ENCODE measurements at places on chromosomes 11 and 22.

DNA sequence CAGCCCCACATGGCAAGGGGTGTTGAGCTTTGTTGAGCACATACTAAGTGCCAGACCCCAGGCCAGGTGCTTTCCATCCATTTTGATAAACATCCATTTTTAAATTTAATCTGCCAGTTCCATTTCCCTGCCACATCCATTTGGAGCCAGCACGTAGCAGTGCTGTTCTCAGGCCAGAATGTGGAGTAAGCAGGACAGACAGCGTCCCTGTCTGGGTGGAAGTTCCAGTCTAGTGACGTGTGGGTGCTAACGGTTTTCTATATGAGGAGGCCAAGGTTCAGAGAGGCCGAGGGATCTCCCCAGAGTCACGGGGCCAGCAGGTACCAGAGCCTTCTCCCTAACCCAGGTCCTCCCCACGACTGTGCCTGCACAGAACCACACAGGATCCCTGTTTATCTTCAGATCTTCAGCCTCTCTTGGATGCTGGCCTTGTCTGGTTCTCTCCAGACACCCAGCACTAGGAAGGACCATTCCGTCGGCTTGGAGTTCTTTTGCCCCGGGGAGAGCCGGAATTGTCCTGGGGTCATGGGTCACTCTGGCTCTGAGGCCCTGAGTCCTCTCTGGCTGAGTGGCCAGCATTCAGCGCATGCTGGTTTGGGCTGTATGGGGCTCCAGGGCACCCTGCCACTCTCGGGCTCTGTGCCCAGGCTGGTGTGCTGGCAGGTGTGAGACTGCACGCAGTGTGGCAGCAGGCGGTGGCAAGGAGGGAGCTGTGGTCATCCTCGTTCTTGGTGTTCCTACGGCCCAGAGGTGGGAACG lies 63.6 kb upstream of the PPARA start:
- no peak for DNase-seq

GRCh38 chr11:105081412-105082150 lies 36.4 kb upstream of the CARD16 start:
- no peak for DNase-seq

DNA sequence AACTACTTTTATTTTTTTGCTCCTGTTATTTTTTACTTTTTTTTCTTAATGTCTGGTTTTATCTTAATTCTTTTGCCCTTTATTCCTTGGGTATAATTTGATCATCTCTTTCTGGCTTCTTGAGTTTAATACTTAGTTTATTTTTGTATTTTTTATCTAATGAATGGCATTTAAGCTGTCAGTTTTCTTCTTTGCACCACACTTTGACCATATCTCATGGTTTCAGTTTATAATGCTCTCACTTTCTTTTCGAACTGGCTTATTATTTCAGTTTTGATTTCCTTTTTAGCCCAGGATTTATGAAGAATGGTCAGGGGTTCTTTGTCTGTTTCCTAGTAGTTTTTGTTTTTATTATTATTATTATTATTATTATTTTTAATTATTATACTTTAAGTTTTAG lies 48.3 kb downstream of the QSER1 start:
- no peak for DNase-seq

- DNase-seq, result no peak
Observed at GRCh38 chr22:27086080-27087044, 429.0 kb downstream of the MIAT start.

GRCh38 chr11:78318321-78319114 lies 99.1 kb downstream of the GAB2 start:
- DNase-seq, result no peak

DNA sequence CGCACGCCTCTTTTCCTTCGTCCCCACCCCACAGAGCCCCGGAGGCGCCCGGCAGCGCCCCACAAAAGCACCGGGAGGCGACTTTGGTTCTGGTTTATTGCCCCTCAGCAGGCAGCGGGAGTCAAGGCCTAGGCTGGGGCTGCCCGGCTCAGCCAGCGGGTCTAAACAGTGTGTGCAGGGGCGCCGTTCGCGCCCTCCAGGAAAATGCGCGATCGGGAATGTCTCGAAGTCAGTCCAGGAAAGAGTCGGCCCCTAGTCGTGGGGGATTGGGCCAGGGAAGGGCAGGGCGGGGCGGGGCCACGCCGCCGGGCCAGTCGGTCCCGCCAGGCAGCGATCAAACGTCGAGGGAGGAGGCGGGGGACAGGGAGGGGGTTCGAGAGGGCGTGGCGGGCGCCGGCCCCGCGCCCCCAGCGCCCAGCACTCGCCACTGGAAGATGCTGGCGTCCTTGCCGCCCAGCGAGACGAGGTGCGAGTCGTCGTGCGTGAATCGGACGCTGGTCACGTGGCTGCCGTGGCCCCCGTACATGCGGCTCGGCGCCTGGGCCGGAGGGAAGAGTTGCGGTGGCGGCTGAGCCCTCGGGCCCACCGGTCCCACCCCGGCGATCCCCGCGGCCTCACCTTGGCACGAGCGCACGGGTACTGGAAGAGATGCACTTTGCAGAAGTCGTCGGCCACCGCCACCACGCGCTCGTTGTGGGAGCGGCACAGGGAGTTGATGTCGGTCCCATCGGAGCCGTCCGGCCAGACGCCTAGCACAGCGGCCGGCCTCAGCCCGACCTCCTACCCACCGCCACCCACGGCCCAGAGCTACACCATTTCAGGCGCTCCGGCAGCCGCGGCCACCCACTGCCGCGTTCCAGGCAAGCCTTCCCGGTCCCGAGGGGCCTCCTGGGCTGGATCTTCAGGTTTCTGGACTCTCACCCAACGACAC lies 741 bp upstream of the MTA2 start:
- DNase-seq, result no peak

- no peak for DNase-seq
Observed at GRCh38 chr11:21364866-21365624, 695.7 kb downstream of the NELL1 start.

GRCh38 chr11:78562398-78562797 lies 12.3 kb downstream of the NARS2 start:
- no peak for DNase-seq

DNA sequence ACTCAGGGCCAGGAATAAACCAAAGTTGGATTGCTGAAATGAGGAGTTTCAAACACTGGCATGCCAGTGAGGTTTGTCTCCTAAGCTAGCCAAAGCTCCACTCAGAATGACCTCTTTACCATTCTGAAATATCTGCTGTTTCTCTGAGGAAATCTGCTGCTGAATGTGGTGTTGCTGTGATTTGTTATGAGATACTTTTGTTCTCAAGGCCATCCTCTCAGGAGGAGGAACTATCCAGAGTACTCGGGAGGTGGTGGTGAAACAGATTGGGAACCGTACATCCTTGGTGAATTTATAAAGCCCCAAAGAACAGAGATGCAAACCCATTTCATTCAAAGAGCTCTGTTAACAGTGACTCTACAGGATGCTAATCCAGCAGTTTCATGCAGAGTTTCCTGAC lies 50.5 kb downstream of the BDNF start:
- DNase-seq, result no peak

- no peak for DNase-seq
Observed at GRCh38 chr11:80165744-80166143, 724.9 kb upstream of the TENM4 start.

DNA sequence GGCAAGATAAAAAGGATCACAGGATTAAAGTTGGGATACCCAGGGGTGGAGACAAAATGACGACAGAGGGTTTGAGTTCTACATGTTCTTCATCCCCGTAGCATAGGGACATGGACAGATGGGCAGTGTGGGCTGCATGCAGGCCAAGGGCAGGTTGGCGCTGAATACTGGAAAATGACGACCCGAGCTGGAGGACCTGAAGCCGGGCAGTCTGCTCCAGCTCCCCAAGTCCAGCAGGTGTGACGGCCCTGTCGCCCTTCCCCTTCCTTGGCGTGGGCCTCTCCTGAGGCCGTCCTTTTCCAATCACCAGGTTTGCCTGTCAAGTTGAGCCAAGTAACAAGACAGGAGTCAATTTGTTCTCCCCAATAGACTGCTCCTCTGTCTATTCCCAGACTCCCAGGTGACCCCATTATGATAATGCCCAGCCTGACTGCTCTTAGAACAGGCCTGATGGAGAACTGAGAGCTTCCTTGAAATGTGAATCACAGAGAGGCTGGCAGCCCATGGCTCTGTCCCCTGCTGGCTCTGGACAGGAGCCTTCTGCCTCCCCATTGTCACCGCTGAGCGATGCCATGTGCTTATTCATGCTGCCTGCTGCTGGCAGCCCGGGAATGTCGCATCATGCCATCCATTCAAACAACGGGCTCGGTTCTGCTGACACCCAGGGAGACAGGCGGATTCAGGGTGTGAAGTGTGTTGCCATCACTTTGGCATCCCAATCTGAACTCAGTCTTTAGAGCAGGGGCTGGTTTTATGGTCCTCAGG lies 392.1 kb downstream of the NTM start:
- no peak for DNase-seq

DNA sequence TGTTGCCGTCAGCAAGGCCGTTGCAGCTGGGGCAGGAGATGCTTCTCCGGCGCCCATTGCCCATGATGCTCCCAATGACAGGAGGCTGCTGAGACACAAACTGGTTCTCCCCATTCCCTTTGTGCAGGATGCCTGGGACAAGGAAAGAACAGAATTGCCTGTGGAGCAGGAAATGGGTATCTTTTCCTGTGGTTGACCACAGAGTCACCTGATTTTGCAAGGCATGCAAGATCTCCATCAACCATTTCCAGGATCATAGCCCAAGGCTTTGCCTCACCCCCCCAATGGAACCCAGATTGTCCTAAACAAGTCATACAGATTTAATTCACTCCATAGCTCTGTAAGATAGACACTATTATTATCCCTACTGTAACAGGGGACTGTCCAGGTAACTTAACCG lies 148.1 kb upstream of the NARS2 start:
- DNase-seq, result no peak

DNA sequence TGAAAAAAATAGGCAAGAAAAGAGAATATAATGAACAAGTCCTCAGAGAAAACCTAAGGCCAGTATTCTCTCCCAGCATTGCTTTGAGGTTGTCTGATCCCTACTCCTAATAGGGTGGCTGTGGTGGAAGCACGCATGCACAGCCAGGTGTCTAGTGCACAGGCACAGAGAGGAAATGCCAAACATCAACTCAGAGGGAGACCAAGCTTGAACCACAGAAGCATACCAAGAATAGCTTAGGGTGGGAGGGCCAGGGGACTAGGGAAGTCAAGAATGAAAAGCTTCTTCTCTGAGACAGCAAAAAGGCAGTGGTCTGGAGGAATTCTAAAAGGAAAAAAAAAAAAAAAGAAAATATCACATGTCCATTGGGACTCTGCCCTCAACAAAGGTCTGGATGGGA lies 244.1 kb upstream of the API5 start:
- DNase-seq, result no peak

DNA sequence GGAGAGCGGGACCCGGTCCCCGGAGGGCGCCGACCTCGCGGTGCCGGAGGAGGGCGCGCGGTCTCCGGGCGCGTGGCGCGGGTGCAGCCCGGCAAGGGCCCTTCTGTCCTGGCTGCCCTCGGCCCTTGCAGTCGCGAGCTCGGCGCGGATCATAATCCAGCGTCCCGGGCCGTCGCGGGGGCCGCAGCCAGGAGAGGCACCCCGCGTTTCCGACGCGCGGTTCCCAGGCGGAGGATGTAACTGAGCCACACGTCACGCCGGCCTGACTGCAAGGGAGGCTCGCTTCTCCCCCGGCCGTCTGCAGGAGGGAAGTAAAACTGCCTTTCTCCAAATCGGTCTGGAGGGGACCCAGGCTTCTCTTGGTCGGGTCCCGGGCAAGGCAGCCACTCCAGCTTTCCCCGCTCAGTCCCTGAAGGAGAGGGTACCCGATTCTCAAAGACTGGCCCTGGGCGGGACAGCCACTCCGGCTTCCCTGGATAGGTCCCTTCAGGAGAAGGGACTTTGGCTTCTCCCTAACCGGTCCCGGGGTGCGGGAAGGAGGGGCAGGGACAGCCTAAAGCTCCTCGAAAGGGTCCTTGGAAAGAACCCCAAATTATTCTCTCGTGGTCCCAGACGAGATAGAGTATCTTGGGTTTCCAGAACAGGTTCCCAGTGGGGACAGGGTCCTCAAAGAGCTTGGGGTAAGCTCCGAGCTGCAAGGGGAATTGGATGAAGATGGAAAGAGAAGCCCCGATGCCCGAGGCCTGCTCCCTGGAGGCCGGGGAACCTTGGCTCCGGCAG lies 836 bp downstream of the SPON1 start:
- DNase-seq, result peak; percentile 62

DNA sequence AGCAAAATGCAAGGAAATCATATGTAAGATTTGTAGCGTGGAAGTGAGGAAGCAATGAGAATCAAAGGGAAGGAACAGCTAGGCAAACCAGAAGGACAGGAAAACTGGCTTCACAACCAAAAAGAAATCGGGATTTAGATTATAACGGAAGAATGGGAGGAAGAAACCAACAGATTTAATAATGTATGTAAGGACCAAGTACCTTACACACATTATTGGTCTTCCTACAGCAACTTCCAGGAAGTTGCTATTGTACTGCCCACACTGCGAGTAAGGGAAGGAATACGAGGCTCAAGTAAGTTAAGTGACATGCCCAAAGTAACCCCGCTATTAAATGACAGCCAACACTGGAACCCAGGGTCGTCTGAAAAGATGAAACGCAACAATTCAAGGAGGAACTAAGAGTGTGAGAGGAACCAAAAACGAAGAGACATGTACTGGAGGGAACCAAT lies 473 bp downstream of the TXN2 start:
- DNase-seq, result no peak

DNA sequence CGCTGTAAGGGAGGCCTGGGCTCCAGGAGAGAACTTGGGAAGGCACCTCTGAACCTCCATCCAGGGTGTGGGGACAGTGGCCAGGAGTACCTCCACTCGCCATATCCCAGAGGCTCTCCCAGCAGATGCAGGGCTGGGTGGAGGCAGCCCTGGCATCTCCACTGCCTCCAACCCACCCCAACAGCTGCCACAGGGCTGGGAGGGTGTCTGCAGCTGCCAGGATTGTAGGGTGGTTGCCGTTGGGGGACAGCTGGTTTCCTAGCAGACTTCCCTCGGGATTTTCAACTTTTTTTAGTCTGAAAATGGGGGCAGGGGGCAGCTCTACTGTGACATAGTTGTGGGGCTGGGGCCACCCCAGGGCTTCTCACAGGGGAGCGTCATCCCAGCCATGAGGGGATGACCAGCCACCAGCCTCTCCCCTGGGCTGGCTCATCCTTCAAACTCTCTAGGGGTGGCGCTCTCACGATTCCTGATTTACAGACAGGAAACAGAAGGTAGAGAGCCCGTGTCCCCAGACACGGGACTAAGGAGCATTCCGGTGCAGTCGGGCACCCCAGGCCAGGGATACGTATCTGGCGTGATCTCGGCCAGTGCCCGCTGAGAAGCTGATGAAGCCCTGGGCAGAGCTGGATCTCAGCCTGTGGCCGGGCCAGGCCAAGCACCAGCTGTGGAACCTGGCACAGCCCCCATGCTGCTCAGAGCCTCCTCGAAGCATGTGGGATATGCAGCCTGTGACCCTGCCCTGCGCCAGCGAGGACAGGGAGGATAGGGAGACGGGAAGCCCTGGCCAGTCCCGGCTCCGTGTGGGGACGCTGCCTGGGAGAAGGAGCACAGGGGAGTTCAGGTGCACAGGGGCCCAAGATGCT lies 9.9 kb downstream of the PRR5 start:
- DNase-seq, result no peak

All from activated T-cell treated with anti-CD3 and anti-CD28 coated beads, Interleukin-2, amount 50 U/mL, for 24 hours (primary cell).